ENCODE measurements at places on chromosomes 2 and 18.

GRCh38 chr2:44191739-44192138, 23.1 kb downstream of the PPM1B start:
- no peak for DNase-seq

DNA sequence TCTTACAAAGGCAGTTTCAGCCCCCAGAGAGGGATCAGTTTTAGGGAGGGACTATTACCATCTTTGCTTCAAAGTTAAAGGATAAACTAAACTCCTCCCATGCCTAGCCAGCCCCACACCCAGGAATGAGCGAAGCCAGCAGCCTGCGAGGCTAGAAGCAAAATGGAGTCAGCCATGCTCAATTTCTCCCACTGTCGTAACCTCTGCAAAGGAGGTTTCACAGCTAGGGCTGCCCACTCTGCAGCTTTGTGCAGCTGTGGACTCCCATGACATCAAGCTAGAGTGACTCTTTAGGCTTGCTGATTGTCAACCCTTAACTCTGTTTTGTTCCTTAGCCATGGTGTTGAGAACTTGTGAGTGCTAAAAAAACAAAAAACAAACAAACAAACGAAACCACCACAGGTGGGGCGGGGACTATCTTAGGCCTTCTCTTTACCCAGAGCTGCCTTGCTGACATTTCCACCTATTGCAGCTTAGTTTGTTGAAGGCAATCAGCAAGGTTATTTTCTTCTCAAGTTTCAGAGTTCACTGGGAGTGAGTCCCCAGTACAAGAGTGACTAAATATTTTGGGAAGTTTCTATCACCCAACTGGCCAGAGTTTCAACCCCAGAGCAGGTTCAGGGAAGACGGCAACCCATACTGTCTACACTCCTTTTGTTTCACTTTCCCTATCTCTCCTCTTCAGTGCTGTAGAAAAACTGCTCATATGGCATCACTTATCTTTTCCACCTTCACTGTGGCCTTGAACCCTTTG, 592.1 kb downstream of the XIRP2 start:
- no peak for DNase-seq

DNA sequence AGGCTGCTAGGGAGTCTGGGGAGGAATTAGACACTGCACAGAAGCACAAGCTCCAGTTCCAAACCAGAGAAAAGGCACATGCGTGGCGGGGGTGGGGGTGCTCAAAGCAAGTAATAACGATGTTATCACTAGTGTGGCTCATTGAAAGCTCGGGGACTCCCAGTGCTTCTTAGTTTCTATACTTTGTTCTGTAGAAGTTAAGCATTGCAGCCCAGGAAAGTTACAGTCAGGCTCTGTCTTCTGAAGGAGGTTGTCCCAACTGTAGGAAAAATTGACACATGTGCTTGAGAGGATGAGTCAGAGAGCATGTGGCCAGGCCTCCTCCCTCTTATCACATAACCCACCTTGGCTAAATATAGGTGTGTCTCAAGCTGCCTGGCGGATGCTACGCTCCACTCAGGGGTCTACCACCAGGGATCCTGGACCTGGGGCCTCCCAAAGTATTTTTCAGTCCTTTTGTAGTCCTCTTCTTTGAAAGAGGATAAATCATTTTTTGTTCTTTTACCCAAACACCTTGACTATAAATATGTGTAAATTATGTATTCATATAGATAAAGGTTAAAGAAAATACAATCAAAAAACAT, 3.8 kb downstream of the GALNT5 start:
- no peak for DNase-seq

DNA sequence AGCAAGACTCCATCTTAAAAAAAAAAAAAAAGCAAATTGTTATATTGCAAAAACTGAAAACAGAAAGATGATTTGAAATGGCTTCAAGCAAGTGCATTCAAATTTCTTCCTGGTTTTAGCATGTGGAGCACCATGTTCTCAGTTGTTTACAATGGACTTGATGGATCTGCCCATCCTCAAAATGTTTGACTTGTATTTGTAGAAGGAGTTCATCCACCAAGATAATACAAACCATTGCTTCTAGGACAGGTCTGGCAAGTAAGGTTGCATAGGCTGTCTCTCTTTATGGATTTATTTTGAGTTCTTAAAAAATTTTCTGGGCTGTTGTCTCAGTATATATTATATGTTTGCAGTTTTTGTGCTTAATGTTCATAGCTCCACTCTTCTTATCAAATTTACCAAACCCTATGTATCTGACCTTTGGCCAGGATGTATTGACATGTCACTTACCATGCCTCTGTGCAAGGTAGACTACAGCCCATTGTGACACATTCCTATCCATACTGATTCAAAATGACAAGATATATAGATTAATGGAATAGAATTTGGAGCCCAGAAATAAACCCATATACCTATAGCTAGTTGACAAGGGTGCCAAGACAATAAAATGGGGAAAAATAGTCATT, 21.7 kb upstream of the ZCCHC2 start:
- DNase-seq: no peak

- peak; percentile 23 for DNase-seq
Observed at GRCh38 chr2:233990261-233990798, 60.2 kb upstream of the SPP2 start.

DNA sequence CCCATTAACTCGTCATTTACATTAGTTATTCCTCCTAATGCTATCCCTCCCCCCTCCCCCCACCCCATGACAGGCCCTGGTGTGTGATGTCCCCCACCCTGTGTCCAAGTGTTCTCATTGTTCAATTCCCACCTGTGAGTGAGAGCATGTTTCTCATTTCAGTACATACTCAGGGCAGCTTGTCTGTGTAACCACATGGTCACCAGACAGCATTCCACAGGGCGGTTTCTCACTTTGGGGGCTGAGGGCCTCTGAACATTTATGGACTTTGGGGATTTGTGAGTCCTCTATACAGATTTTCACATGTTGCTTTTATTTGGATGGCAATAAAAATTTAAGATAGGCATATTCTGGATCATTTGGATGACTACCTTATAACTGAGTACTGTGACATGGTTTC, 84.0 kb downstream of the LYPD6B start:
- no peak for DNase-seq

GRCh38 chr18:48742706-48743475, 204.1 kb downstream of the CTIF start:
- DNase-seq: no peak

- no peak for DNase-seq
Observed at GRCh38 chr2:12831016-12831415, 114.3 kb downstream of the TRIB2 start.

- no peak for DNase-seq
Observed at GRCh38 chr2:127428057-127428814, 10.0 kb downstream of the PROC start.

GRCh38 chr2:2271469-2271941, 59.6 kb downstream of the MYT1L start:
- no peak for DNase-seq

DNA sequence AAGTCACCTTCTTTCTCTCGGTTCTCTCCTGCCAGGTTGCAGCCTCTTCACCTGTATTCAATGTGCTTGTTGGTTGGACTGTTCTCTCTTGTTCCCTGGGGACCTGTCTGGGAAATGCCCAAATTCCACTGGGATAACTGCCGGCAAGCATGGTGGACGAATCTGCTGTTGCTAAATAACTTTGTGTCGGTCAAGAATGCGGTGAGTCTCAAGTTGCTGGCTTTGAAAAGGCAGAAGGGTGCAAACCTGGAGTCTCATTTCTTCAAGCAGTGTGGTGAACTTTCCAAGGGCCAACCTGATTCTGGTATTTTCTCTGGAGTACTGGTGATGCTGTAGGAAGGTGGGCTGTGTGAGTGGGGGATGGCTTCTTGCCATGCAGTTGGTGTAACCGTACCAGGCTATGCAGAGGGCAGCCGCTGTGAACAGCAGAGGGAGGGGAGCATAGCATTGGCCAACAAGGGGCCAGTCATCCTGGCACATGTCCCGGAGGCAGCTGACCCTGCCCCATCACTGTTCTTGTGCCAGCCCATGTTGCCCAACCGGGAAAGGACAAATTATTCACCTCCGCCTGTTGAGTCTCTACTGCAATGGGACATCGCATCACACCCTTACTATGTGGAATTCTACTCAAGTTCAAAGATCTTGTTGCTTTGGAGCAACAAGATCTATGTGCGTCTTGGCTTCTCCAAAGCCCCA, 88.1 kb upstream of the SEC11C start:
- DNase-seq: no peak

- no peak for DNase-seq
Observed at GRCh38 chr18:75128051-75128605, 80.8 kb downstream of the PTGR3 start.

Data from stimulated activated CD8-positive, alpha-beta memory T cell treated with anti-CD3 and anti-CD28 coated beads, Interleukin-7, amount 100 ng/mL, for 1 hour (primary cell).